ENCODE measurements at places on chromosomes 13 and 19.
A peak's percentile ranks its signal among the peaks of the same experiment; 100 is the strongest.

DNA sequence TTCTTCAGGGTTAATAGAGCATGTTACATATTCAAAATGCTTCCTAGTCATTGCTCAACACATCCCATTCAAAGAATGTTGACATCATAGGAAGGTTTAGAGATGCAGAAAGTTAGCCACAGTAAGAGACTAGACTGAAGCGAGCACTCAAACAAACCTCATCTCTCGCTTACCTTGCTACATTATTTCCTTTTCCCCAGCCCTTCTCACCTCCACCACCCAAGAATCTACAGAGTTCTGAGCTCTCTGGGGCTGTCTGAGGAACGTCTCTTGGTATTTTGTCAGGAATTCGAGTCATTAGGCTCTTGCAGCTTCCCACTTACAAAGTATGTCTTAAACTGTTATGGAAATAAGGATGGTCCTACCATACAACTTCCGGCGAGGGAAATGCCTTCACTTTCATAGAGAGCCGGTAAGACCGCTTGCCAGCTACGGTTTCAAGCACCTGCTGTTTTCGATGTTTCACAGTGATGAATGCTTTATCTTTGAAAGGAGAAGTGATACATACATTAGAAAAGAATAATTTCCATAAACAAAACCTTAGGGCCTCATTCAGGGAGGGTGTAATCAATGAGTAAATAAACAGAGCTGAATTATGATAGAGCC lies 65.1 kb downstream of the FLT1 start:
- peak; percentile 23 for DNase-seq

DNA sequence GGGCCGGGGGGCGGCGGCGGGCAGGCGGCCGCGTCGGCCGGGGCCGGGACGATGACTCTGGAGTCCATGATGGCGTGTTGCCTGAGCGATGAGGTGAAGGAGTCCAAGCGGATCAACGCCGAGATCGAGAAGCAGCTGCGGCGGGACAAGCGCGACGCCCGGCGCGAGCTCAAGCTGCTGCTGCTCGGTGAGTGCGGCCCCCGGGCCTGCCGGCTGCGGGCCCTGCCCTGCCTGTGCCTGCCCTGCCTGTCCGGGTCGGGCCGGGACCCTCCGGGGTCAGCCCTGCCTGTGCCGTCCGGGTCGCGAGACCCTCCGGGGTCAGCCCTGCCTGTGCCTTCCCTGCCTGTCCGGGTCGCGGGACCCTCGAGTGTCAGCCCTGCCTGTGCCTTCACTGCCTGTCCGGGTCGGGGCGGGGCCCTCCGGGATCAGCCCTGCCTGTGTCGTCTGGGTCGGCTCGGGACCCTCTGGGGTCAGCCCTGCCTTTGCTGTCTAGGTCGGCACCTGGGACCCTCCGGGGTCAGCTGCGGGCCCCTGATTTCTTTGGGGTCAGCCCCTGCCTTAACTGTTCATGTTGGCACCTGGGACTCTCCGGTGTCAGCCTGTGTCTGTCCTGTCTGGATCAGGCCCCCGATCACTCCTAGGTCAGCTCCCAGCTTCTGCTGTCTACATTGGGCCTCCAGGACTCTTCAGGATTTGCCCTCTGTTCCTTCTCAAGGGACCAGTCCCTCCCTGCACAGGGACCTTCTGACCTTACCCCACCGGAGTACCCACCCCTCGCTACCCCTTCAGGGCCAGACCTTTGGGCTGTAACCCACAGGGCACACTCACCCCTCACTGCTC lies 659 bp downstream of the GNA11 start:
- DNase-seq, result peak; percentile 51

DNA sequence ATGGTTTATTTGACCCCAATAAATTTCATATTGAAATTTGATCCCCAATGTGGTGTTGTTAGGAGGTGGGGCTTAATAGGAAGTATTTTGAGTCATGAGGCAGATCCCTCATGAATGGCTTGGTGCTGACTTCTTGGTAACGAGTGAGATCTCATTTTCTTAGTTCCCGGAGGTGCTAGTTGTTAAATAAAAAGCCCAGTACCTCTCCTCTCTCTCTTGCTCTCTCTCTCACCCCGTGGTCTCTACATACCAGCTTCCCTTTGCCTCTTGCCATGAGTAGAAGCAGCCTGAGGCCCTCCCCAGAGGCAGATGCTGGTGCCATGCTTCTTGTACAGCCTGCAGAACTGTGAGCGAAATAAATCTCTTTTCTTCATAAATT lies 39.4 kb upstream of the KATNAL1 start:
- no peak for DNase-seq

DNA sequence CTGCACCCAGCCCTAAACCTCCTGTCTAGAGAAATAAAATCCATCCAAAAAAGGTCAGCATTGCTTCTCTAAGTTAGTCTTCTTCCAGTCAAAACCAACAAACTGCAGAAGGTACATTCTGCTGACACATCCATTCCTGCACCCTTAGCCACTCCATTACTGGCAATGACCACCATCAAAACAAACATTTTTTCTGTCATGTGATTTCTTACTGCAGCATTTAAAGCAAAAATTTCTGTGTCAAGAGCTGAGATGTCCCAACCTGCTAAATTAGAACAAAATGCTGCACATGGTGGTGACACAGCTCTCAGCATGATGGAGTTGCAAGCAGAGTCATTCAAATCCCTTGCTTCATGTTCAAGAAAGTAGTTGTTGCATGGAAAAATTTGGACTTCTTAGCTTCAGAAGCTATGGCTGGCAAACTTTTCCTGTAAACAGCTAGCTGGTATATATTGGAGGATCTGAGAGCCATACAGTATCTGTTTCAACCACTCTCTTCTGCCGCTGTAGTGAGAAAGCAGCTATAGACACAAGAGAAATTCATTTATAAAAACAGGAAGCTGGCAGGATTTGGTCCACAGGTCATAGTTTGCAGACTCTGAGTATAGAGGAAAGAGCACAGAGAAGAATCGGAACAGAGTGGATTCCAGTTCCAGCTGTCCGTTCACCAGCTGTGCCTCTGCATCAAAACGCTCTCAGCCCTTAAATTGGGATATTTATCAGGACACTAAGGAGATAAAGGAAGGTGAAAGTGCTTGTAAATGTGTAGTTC lies 17.4 kb downstream of the RUBCNL start:
- no peak for DNase-seq

DNA sequence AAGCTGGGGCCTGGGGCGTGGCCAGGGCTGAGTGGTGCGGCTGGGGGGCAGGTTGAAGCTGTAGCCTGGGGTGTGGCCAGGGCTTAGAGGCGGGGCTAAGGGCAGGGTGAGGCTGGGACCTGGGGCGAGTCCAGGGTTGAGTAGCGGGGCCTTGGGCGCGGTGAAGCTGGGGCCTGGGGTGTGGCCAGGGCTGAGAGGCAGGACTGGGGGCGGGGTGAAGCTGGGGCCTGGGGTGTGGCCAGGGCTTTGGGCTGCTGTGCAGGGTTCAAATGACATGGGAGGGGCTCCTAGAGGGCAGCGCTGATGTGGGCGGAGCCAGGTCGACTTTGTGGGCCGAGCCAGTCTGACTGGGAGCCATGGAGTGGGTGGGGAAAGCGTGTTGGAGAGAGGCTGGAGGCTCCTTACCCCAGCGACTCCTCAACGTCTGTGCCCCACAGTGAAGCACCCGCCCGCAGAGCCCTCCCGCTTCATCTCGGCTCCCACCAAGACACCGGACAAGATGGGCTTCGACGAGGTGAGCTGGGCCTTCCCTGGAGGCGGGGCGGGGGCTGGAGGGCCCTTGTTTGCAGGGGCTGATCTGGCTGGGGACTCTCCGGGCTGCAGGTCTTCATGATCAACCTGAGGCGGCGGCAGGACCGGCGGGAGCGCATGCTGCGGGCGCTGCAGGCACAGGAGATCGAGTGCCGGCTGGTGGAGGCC lies 21.5 kb downstream of the COLGALT1 start:
- DNase-seq, result peak; percentile 54

- DNase-seq, result peak; percentile 83
Measured at GRCh38 chr13:50126263-50126992, 111.2 kb downstream of the KCNRG start.

DNA sequence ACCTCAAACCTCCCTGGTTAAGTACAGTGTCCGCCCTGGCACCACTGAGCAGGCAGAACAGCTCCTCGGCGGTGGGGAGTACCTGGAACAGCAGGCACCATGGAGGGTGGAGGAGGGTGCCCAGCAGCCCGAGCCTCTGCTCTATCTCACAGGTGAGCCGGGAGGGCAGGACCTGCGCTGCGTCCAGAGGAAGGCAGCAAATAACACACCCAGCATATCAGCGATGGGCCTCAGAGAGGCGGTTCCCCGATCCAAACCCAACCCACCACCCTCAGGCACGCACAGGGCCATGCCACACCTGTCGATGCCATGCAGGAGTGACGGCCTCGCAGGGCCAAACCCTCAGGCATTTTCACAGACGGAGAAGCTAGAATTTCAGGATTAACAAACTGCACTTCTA lies 11.8 kb downstream of the PEPD start:
- no peak for DNase-seq

DNA sequence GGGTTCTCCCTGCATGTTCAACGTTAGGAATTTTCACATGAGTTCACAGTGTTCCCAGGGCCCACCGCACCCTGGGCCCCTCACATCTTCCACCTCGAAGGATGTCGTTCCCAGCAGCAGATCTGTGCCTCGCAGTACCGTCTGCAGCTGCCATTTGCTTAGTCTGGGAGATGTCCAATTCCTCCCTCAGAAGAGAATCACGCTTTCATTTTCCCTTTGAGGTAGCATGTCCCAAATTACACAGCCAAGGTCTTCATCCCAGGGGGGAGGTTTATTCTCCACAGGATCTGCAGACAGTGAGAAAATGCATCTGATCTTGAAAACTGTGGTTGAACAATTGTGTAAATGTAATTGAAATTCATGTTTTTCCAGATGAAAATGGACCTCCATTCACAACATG lies 150.2 kb downstream of the DCT start:
- DNase-seq, result no peak

GRCh38 chr19:47232422-47233211 lies 1.6 kb upstream of the BBC3 start:
- DNase-seq, result peak; percentile 54

DNA sequence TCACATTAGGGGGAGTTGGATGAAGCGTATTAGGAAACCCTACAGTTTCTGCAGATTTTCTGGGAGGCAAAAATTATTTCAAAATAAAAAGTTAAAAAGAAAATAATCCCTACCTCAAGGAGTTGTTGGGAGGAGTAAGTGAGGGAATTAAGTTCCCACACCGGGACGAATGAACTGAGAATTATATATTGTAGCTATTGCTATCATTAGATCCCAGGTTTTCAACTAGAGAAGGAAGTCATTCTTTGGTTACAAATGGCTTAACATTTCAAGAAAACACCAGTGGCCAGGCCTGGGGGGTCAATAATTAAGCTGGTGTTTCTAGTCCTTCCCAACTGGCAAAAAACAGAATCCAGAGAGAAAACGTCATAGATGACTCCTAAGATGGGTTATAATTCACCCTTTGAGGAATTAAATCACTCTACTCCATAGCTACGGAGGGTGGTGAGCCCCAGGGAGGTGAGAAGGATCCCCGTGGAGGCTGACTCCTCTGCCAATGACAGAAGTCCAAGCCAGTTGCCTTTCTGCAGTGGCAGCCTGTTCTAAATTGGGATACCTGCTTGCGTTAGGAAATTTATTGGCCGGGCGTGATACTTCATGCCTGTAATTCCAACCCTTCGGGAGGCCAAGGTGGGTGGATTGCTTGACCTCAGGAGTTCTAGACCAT lies 1.2 kb upstream of the MYDGF start:
- no peak for DNase-seq

- DNase-seq, result no peak
Measured at GRCh38 chr19:35208121-35208520, 20.4 kb downstream of the FAM187B start.

DNA sequence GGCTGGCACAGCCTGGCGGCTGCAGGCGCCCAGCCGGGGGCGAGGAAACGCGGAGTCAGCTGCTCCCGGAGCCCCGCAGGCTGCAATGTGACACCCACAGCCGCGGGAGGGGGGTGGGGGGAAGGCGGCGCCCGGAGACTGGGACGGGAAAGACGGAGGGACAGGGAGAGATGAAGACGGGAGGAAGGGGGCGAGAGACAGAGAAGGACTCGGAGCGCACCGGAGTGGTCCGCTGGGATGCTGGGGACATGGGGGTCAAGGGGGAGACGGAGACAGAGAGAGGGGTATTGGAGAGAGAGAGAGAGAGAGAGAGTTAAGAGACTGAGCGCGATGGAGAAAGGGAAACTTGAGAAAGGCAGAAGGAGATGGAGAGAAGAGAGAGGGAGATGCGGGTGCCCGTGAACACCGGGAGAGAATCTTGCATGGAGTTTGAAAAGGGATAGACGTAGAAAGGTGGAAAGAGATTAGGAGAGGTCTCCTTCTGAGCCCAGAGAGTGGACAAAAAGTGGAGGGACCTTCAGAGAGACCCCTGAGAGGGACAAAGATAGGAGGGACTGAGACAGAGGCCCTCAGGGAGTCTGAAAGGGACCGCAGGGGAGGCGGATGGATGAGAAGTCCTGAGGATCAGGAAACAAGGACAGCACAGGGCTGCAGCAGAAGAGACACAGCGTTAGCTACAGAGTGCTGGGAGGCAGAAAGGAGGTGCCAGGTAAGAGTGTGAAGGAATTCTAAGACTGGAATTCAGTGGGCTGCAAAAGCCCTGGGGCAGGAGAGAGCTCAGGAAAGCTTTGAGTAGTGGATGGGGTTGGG lies 1.0 kb downstream of the SCN1B start:
- no peak for DNase-seq

- no peak for DNase-seq
Measured at GRCh38 chr13:108407495-108407894, 138.0 kb downstream of the TNFSF13B start.

GRCh38 chr19:55304980-55305379 lies 20.2 kb downstream of the TMEM150B start:
- no peak for DNase-seq

Measured in NB4 (cell line).